Activated T-helper 17 cell treated with anti-CD3 and anti-CD28 coated beads, Interleukin-2, amount 50 U/mL, for 72 hours (primary cell): ENCODE measurements at places on chromosomes 12 and 14. TPM values are rescaled to one million over a fixed set of nuclear protein-coding genes. Genes with fewer than 3 reads are reported as not detected.

DNA sequence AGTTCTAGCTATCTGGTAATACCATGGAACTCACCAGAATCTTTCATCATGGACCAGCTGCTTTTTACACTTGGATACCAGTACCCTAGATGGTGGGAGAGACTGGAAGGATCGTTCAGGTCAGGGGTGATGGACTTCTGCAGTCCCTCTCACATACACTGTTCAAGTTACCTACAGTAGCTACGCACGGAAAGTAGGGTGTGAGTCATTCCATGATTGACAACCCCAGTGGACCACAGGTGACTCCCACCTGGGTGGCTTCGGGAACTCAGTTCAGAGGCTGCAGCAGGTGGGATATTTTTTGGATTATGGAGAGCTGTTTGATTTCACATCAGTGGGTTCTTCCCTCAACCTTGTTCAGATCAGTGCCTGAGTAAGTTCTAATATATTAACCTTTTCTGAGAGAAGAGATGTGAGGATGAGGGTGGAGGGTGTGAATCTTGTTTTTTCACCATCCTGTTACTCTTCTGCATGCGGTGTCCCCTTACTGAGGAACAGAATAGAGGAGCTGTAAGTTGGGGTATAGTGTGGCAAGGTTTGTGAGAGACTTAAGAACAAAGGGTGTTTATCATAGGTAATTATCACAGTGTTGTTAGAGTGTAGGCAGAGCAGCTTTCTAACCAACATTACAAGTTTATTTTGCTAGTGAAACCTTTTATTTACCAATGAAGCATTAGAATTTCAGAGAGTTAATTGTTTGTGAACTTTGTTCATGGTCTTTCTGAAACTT lies 39.6 kb downstream of the PRKCH start:
- ATAC-seq = peak; percentile 37

CLEC4D gene
- not detected for total RNA-seq

- ATAC-seq = no peak
These were observed 477.5 kb downstream of the RAD51B start for GRCh38 chr14:68297039-68297438.

GRCh38 chr14:60807247-60807646 lies 72.7 kb downstream of the MNAT1 start:
- no peak for ATAC-seq

- ATAC-seq = no peak
These were observed 44.3 kb upstream of the PSMA6 start for GRCh38 chr14:35247777-35248475.

DNA sequence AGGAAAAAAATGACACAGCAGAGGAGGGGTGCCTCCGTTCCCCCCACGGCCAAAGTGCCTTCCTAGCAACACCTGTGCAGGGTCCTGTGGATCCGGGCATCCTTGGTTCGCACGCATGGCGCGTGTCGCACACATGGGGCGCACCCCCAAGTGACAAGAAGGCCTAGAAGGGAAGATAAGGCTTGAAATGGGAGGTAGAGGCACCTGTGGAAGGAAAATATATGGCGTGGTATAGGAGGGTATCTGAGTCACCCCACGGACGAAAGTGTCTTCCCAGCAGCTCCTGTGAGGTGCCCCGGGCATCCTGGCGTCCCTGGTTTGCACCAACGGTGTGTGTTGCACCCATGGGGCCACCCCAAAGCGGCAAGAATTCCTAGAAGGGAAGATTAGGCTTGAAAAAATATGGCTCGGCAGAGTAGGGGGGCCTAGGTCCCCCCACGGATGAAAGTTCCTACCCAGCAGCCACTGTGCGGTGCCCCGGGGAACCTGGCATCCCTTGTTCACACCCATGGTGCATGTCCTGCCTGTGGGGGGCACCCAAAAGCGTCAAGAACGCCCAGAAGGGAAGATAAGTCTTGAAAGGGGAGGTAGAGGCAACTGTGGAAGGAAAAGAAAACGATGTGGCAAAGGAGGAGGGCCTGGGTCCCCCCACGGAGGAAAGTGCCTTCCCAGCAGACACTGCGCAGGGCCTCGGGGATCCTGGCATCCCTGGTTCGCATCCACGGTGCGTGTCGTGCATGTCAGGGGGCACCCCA lies 280.0 kb downstream of the ALG10 start:
- no peak for ATAC-seq

- ATAC-seq = no peak
These were observed 282.9 kb upstream of the FLRT2 start for GRCh38 chr14:85247071-85247470.

DNA sequence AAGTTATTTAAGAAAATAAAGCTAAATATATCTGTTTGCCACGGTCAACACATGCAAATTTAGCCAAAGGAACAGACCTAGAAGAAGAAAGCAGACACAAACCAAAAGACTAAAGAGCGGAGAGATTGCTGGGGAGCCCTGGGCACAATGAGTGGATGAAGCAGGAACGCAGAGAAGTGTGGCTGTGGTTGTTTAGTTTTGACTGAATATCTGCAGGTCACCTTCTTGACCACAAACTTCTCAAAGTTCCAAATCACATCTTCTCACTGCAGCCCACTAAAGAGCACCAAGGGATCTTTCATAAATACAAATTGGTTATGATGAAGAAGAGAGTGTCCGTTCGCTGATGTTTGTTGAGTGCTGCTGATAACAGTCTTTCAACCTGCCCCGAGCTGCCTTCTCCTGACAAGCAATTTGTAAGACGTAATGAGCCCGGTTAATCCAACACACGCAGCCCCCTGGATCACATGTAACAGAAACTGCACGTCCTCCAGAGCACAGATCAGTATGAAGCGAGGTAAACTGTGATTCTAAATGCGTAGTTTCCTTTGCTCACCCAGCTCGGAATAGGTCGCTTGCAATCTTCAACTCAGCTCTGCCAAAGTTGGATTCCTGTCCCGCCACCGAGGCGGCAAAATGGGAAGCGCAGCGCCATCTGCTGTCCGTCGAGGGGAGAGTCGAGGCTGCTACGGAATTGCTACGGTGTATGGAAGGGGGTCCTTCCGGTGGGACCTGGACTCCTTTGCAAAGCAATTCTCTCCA lies 120.8 kb downstream of the GXYLT1 start:
- peak; percentile 69 for ATAC-seq

DNA sequence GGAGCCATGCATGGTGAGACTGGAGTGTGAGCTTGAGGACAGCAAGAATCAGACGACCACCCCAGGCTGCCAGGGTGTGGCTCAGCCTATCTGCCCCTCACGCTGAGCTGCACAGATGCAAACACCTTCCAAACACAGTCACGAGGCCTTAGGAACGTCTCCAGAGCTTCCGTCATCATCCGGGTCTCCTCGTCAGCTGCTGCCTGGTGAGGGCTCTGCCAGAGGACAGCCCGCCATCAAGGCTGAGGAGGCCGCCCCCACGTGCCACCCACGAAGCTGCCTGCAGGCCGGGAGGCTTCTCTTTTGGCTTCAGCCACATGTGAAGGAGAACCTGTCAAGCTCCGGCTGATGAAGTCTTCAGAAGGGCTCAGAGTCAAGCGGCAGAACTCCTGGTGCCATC lies 13.4 kb downstream of the DDX51 start:
- ATAC-seq = no peak

GRCh38 chr12:108722992-108723766 lies 8.1 kb downstream of the CORO1C start:
- ATAC-seq = peak; percentile 74

GRCh38 chr14:102781063-102781462 lies 3.8 kb downstream of the TRAF3 start:
- no peak for ATAC-seq

DNA sequence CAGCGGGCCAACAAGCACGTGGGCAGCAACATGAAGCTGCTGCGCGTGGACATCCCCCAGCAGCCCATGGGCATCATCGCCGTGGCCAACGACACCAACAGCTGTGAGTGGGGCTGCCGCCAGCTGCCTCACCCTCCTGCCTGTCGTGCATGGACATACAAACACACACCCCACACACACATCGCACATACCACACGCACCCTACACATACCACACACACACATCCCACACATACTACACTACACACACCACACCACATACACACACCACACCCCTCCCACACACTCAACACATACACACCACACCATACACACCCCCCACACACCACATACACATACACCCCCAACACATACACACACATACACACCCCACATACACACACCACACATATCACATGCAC lies 25.2 kb upstream of the NXPH4 start:
- no peak for ATAC-seq

MYH6 gene
- 0.82 TPM for total RNA-seq

DNA sequence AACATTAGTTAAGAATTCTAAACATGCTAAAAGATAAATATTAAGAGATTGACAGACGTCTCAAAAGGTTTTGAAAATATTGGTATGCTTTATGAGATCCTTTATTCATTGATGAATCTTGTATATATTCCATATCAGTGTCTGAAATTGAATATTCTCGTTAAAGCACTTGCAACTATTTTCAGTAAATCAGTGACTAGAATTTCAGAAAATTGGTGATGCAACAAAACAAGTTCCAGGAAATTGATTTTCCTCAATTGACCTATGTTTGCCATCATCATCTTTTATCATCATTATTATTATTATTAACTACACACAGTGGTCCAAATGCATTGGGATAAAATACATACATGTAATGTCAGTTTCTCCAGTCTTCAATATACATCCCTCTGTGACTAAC lies 453.6 kb downstream of the CCER1 start:
- no peak for ATAC-seq

DNA sequence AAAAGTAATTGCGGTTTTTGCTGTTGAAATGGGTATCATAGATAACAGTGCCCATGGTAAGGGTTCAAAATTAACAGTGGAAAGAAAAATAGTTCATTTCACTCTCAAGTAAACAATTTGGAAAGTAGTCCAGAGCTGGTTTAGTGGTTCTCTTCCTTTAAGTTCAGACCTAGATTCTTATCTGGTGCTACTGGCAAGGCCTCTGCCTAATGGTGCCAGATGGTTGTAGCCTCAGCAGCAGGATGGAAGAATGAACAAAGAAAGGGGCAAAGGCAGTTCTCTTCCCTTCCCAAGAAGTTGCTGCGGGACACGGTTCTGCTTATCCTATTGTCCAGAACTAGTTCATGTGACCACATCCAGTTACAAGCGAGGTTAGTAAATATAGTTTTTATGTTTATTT lies 10.5 kb downstream of the ARG2 start:
- no peak for ATAC-seq

DNA sequence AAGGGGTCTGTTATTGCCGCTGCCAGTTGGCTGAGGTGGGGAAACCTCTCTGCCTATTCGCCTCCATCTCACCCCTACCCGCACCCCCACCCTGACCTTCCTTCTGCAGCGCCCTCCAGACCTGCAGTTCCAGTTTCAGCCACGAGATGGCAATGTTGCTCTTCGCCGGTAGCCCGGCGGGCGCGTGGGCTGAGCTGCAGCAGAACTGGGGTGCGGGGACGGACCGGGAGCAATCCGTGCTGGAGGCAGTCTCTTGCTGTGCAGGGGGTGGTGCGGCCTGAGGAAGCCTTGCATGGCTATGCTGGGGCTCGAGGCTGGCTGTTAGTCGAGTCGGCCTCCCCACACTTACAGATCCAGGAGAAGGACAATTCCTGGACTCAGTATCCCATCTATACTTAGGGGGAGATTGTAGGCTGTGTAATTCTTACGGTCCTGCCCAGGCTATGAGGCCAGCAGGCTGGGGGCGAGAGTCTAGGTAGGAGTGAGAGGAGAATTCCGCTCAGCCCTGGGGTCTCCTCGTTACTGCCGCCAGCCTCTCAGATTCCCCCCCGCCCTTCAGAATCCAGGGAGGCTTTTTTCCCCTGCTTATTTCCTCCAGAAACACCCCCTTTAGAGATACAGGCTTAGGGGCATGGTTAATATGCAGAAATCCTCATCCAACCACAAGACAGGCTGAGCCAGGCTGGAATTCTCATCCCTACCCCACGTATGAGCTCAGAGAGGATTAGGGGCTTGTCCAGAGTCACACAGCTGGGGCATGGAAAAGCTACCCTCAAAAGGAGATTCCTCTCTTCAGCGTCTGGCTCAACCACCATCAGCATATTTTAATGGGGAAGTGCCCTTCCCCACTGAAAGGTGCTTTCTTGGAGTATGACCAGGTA lies 118.2 kb downstream of the AACS start:
- peak; percentile 79 for ATAC-seq

- ATAC-seq = no peak
These were observed 169.9 kb downstream of the RBM19 start for GRCh38 chr12:113796066-113796827.

COCH gene
- total RNA-seq = 0.71 TPM

DNA sequence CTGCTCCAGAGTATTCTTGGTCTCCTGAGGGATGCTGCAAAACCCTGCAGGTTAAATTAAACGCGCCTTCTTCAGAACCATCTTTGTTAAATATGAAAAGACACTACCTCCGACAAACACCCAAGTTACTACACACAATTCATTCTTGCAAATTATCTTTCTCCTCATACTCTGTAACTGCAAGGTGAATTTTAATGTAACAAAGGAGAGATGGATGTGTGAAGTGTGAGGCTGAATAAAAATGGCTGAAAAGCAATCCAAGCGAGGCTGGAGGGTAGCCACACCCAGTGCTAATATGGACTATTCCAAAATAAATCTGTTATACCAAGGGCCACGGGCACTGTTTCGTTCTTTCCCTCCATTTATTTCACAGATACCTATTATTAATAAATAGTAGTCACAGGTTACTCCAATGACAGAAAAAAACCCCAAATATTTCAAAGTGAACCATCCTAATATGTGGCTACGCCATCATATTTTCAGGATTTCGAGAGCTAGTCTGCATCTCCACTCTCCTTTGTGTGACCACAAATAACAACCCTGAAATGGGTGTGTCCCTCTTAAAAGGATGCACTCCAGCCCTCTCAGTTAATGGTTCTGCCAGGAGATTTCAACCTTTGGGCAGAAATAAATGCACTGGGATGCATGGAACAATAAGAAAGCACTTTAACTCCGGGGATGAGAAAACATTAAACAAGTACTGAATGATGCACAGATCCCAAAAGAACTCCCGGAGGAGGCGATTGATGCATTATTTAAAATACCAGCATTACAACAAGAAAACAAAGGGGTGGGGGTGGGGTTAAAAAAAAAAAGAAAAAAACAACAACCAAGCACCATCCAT lies 53.1 kb upstream of the CCDC175 start:
- no peak for ATAC-seq

- peak; percentile 75 for ATAC-seq
These were observed 206.5 kb upstream of the EEA1 start for GRCh38 chr12:93135286-93136239.

MMP17 gene
- 0.32 TPM for total RNA-seq

DNA sequence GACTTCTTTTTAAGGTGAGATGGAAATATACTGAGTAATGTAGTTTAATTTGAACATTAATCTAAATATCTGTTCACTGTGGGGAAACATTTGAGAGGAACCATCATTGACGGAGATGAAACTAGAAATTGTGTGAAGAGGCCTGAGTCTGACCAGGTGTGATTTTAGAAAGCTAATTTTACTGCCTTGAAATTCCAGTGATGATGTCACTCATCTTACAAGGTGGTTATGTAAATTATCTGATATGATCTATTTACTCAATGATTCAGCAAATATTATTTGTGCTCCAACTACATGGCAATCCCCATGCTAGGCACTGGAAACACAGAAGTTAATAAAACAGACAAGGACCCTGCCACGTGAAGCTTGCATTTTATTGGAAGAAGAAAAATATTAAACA lies 435.7 kb upstream of the DCN start:
- no peak for ATAC-seq

NELL2 gene
- total RNA-seq = 12.8 TPM

BCL2L14 gene
- 3.0 TPM for total RNA-seq

ZDHHC22 gene
- total RNA-seq = not detected

- peak; percentile 21 for ATAC-seq
These were observed 86.4 kb downstream of the BCL11B start for GRCh38 chr14:99185436-99186068.
